ENCODE measurements at places on chromosomes 1 and 21. TPM values are rescaled to one million over a fixed set of nuclear protein-coding genes. Genes with fewer than 3 reads are reported as not detected.

PADI1 gene
- not detected for total RNA-seq

MMP23B gene
- total RNA-seq, result 25.1 TPM

FAM151A gene
- 2.1 TPM for total RNA-seq

PTGFR gene
- total RNA-seq, result 0.73 TPM

PSRC1 gene
- 0.73 TPM for total RNA-seq

DNA sequence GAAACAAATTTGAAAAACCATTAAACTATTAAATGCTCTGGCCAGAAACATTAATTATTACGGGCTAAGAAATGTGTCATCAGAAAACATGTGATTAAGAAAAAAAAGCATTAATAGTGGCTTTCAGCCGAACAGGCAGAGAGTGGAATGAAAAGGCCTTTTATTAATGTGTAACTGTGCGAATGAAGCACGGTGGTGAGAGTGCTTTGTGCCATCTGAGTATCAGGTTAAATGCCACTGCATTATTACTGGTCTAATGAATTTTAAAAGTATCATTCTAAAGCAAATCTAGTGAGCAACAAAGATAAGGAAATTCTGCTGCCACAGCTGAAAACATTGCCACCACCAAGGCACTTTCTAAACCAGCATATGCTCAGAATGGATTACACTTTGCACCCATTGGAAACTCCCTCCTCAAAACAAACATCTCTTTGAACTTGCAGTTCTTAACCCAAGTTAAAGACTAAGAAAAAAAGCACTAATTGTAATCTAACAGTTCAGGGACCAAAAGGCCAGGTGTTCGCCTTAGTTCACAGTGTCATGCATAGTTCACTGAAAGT, 30.0 kb upstream of the SSX2IP start:
- no peak for DNase-seq

DNA sequence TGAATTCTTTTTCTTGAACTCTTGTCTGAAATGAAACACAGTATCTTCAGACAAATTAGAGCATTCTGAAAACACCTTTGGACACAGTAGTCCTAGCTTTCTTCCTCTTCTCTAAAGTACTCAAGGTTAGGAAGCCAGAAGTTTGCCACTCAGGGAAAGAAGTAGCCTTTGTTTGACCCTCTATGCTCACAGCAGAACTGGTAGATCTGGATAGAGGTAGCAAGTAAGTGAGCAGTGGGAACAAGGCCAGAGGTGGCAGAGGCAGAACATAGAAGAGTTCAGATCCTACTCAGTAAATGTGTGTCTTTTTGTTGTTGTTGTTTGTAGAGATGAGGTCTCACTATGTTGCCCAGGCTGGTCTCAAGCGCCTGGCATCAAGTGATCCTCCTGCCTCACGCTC, 7.4 kb upstream of the PIGR start:
- no peak for DNase-seq

DNA sequence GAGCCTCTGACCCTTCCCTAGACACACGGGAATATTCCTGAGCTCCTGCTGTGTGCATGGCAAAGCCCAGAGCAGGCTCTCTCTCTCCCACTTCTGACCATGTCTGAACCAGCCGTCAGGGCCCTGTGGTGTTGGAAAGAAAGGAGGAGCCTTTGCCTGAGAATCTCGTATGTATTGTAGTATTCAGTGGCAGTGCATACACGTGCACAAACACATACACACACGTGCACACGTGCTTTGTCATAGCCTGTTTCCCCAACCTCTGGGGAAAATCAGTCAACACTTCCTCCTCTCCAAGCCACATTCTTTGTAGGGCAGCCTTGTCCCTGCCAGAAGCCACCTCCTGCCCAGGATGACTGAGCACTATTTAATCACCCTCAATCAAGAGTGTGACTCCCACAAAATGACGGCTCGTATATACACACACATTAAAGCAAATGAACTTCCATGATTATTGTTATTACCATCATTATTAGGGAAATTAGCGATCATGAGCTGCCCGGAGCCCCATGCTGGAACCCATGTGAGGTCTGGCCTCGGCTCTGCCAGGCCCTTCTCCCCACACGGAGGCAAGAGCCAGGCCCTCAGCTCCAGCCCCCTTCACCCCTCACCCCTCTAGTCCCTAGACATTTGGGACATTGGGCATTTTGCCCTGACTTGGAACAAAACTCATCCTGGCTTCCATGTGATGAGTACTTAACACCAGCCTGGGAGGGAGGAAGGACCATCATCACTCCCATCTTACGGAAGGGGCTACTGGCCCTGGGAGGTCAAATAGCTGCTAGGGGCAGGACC, 331.9 kb downstream of the NPHP4 start:
- no peak for DNase-seq

- DNase-seq, result peak; percentile 85
These were observed at the start of gene TUT4 for GRCh38 chr1:52552505-52553361. TSS of gene TUT4 (minus strand) at chr1:52553092. CDS start at chr1:52526280, 26,812 bp downstream.

- DNase-seq, result no peak
These were observed 9.8 kb upstream of the TSPAN2 start for GRCh38 chr1:115098979-115099692.

- no peak for DNase-seq
These were observed 712.0 kb upstream of the PRMT6 start for GRCh38 chr1:106344494-106344893.

DNA sequence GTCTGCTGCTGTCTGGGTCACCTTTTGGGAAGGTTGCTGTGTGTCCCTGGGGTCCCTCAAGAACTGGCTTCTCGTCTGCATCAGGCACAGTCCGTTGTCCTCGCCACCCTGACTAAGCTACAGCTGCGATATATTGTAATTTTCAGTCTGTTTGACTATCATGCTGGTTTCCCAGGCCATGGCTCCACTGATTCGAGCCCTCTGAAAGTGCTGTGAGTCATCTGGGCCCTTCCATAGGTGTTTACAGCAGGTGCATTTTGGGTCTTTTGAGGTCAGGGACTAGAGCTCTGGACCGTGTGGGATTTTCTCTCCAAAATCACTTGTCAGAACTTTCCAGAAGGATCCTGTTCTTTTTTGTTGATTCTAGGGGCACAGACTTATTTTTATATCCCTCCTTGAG, 52.8 kb downstream of the SPSB1 start:
- DNase-seq, result no peak

DNA sequence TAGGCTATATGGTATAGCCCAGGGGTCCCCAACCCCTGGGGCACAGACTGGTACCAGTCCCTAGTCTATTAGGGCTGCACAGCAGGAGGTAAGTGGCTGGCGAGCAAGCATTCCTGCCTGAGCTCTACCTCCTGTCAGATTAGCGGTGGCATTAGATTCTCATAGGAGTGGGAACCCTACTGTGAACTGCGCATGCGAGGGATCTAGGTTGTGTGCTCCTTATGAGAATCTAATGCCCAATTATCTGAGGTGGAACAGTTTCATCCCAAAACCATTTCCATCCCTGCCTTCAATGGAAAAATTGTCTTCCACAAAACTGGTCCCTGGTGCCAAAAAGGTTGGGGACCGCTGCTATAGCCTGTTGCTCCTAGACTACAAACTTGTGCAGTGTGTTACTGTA, 22.8 kb upstream of the ZBTB8A start:
- DNase-seq, result no peak

- no peak for DNase-seq
These were observed 361.6 kb upstream of the PLD5 start for GRCh38 chr1:242886137-242886536.

DNA sequence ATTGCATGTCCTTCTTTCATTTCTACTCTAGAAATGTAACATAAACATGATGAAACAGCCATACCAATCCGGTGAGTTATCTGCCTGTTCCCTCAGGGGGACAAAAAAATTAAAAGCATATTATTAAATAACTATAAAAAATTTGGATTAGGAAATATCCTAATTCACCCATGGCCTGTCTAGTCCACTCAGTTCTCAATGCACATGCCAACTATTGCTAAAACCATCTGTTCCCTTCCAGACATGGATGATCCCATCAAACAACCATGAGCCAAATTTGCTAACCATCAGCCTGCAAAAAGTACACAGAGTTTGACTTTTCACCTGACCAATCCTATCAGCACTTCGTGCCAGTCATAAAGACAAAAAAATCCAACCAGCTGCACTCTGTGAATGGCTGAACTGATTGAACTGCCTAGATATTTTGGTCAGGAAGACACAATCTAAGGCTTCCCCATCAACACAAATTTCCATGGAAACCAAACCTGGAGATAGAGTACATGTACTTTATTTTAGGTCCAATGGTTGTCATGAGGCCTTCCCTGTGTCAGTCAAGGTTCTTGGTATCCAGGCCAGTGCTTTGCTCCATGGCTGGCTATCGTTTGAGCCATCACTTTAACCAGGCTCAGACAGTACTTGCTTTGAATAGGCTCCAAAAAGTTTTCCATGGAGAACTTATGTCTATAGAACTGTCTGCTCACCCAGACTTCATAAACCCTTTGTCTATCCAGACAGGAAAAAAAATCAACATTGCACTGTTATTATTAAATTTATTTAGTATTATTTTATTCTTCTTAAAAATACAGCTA, 570.8 kb downstream of the LTN1 start:
- no peak for DNase-seq

DNA sequence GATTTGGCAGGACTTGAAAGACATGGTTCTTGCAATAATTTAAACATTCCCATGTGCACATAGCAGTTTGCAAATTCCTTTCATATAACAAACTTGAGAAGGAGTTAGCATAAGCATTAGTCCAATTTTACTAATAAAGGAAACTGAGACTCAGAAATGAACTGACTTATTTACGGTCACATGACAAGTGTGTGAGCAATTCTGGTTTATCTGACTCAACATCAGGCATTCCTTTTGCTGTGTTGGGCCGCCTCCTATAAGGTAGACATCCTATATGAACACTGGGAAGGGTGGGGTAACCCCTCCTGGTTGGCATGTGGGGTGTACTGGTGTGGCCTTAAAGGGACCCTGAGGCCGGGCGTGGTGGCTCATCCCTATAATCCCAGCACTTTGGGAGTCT, 8.5 kb upstream of the CPT2 start:
- no peak for DNase-seq

GRCh38 chr1:235945775-235946570, 79.3 kb upstream of the LYST start:
- DNase-seq, result peak; percentile 53

DNA sequence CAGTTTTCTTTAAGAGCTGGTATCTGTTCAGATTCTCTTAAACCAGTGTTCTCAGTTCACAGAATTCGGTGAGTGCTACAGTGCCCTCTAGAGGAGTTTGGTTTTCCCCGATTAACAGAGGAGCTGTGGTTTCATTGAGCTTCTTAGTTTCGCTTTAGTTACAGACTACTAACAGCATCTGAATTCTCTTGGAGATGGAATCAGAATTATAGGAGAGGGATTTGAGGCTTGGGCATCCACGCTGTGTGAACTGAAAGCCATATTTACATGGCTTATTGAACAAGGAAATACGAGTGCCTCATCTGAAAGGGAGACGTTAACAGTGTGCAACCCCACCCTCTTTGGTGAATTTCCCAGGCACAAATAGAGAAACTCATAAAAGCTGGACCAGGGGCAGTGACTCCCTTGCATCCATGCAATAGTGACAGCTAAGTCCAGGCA, 202.0 kb downstream of the USH2A start:
- no peak for DNase-seq

GRCh38 chr21:15410853-15411252, 318.9 kb upstream of the USP25 start:
- DNase-seq, result no peak

- DNase-seq, result no peak
These were observed 1131.4 kb downstream of the PLA2G4A start for GRCh38 chr1:187960125-187960638.
